ENCODE measurements at places on chromosomes 7 and 10.

DNA sequence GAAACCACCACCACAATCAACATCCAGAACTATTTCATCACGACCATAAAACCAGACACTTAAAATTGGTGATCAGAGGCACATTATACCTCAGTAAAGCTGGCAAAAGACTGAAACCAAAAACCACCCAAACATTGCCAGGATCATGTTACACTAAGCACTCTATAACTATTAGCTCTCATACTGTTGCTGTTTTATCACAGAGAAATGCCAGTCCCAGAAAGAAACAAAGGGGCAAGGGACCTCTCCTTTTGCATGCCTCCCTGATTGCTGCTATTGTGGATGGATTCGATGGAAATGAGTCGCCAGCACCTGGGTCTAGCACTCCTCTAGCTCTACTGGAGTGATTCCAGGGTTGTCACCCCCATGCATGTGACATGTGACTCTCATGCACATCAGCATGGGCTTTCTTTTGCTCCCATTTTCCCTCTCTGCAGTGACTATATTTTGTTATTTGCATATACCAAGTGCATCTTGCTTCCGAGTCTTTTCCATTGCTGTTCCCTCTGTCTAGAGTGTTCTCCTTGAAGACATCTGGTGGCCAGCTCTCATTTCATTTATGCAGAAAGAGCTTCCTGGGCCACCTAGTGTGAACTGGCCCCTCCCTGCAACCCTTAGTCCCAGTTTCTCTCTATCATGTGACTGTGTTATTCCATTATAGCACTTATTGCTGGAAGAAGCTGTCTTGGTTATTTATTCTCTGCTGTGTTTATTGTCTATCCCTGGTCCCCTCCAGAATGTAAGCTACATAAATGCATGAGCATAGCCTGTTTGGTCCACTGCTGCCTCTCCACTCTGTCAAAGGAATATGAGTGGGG lies 300.6 kb downstream of the PLXNA4 start:
- DNase-seq = no peak

DNA sequence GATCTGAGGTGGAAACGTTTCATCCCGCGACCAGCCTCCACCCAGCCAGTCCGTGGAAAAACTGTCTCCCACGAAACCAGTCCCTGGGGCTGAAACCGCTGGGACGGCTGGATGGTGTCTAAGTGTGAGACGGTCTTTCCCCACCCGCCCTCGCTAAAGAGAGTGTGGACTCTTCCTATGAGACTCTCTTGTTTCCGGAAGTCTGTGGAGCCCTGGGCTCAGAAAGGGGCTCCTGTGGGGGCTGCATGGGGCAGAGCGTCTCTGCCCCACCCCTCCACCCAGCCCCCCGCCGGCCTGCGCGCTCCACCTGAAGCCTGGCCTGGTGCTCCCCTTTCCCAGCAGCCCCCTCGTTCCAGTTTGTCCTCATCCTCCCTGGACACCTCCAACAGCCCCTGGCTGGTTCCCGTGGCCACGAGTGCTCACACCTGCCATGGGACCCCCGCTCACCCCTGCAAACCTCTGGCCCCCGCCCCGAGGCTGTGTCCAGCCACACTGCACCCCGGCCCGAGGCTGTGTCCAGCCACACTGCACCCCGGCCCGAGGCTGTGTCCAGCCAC lies 28.7 kb downstream of the CFAP46 start:
- DNase-seq = no peak

DNA sequence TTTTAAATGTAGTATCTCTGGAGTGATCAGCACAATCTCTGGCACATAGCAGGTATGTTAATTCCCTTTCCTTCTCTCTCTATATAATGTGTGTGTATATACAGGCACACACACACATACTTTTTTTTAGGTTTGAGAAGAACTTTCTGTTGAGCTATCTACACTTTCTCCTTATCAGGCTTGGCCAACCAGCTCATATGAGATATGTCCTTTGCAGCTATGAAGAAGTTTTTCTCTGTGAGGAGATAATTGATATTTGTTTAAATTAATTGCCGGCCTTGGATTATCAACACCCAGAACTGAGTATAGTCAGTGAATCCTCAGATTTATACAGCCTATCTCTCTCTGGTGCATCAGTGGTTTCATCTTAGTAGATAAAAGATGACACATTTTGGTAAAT lies 2.3 kb upstream of the MCU start:
- no peak for DNase-seq

DNA sequence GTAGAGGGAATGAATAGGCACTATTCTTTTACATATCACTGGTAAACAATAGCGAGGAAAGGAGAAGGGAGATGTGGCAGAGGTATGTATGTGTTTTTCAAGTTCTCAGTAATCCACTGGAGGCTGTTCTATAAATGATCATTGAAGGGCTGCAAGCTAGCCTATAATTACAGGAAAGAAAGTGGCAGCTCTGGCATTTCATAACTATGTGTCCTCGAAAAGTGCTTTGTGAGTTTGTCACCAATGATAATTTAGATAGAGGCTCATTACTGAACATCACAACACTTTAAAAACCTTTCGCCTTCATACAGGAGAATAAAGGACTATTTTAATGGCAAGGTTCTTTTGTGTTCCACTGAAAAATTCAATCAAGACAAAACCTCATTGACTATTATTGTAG lies 235.1 kb downstream of the FOXP2 start:
- DNase-seq = no peak

GRCh38 chr10:77949167-77949566 lies 22.6 kb upstream of the DLG5 start:
- no peak for DNase-seq

DNA sequence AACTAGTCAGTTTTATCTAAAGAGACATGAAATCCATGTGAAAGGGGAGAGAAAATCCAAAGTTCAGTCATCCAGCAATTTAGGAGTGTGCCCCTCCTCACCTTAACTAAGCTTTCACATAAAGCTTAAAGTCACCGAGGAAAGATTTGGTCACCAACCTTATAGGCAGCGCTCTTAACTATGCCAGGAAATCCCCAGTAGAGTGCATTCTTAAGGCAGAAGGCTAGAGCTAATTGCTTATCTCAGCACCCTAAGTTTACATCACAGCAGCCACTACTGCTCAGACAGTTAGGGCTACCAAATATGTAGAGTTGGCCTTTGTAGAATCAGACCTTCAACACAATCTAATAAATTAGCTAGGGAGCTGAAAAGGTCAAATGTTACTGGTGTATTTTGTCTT lies 47.9 kb downstream of the MTPN start:
- no peak for DNase-seq

GRCh38 chr10:72186258-72186981 lies 29.4 kb upstream of the ANAPC16 start:
- DNase-seq = no peak

- no peak for DNase-seq
These were observed 46.8 kb downstream of the DPYSL4 start for GRCh38 chr10:132233501-132234085.

- DNase-seq = no peak
These were observed 134.7 kb downstream of the ARL5B start for GRCh38 chr10:18793951-18794350.

DNA sequence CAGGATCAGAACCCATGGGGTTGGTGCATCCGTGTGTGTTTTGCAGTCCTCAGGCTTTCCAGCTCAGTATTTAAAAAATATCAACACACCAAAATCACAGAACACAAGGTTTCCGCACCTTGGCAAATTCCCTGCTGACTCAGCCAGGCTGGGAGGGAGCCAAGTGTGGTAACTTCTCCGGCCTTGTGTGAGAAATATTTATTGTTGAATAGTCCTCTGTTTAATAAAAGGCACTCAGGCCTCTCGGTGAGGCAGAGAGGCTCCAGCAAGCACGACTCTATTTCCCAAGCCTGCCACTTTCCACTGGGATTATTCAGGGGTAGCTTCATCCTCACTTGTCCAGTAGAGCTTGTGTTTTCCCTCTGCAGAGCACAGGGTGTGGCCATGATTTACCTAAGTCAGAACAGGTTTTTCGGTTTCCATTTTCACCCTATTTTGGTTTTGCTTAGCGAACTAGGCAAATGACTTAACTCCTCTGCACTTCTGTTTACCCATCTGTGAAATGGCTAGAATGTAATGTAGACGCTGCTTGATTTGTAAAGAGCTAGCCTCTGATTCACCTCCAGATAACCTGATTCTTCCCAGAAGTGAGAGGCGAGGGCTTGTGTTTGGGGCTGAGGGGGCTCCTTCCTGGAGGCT lies 13.0 kb upstream of the CHST15 start:
- DNase-seq = no peak

- no peak for DNase-seq
These were observed 251.1 kb upstream of the SHH start for GRCh38 chr7:156063241-156063810.

DNA sequence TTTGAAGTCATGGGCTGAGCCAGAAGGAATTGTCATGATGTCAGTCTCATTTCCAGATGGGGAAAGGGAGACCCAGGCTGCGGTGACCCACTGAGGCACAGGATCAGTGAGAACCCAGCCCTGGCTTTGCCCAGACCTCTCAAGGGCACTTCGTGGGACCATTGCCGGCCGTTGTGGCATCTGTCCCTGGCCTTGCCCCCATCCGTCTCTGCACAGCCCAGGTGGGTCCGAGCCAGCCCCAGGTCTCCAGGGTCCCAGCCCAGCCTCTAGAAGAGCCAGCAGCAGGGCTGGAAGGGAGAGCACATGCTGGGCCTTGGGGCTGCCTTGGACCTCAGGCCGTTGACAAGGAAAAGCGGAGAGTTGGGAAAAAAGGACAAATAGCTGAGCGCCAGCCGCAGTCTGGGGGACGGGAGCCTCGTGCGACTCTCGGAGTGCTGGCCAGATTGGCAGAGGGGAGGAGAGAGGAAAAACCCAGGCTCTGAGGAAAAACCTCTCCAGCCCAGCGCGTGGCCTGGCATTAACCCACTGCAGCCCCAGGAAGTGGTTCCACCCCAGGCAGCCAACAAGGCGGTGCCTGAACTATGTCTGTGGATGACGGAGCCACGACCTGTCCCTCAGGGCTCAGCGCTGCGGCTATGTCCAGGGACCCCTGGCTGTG lies 30.2 kb downstream of the GRIFIN start:
- DNase-seq = no peak

DNA sequence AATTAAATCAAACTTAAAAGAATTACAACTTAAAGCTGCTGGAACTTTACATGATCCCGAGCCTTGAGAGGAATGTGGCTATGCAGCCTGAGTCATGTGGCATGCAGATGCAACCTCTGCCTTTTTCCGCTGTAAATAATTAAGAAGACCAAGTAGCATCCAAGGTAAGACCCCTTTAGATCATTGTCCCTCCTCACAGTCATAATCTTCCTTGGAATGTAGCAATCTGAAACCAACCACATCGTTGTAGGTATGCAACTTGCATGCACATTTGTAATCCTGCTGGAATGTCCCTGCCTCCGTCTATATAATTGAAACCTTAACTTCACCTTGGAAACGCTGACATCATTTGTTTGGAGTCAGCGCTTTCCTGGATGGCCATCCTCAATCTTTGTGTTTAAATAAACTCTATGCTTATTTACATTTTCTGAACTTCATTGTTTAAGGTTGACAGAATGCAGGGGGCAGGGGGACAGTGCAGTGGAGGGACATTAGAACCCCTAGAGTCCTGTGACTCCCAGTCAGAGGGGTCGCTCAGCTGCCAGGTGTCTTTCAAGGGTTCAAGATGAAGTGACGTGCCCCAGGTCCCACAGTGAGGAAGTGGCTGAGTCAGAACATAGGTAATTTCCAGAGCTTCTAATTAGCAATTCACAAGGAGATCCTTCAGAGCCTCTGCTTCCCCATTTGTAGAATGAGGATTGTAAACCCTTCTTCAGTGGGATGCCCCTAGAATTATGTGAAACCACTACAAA lies 110.7 kb downstream of the RALA start:
- no peak for DNase-seq

DNA sequence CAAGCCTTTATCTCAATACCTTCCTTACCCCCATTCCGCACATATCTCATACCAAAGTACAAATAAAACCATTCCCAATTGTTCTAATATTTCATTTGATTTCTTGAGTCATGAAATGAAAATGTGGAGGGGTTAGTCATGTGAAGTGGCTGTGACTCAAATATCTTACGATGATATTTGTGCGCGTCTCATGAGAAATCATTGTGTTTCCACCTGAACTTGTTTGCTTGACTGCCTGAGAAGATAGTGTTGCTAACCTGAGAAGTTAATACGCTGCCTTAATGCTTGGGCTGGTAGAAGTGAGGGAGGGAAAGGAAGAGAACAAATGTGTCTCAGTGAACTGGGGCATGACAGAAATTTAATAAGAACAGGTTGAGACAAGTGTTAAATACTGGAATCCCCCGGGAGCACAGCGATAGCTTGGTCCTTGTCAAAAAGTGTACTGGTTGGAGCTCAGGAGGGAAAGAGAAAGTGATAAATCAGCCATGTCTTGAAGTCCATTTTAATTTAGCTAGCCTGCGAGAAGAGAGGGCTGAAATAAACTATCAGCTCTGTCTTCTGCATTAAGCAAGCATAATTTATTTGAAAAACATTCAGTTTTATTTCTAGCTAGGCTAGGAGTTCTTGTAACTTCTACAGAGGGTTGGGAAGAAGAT lies 7.2 kb upstream of the EPHA1 start:
- no peak for DNase-seq

DNA sequence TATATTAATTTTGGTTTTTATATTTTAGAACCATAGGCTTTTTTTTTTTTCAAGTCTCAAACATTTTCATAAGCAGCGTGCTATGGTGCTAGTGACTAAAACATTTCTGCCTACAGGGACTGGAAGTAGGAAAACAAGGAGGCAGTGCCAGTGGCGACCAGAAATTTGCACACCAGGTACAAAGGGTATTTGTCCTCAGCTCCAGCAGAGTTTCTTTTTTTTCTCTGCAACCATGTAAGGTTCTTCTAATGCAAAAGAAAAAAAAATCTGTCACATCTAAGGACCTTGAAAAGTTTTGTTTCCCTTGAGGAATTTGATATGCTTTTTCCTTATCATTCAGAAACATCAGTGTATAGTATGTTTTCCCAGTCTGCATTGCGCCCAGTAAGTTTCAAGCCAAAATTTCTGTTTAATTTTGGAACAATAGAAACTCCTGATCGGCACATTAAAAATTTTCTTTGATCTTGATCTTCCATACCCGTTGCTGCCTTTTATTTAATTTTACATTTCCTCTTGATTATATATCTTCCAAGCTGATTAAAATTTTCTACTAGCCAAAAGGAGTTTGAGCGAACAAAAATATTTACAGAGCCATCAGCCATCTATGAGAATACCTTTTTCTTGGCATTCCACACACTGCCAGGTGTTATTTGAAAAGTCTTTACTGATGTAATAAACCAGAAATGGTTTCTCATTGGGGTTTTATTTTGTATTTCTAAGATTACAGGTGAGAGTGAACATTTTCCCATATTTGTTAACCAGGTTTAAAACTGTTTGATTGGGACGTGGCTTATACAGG lies 956 bp upstream of the KLHDC10 start:
- no peak for DNase-seq

GRCh38 chr7:2651847-2652735 lies 20.3 kb downstream of the TTYH3 start:
- no peak for DNase-seq

Measured in stimulated activated CD4-positive, alpha-beta T cell treated with anti-CD3 and anti-CD28 coated beads, Interleukin-1b, Interleukin-23, amount 100 ng/mL, for 48 hours (primary cell).